ENCODE measurements at places on chromosomes 4 and X.

- DNase-seq: no peak
Observed at GRCh38 chr4:184755278-184755677, 21.4 kb upstream of the CENPU start.

DNA sequence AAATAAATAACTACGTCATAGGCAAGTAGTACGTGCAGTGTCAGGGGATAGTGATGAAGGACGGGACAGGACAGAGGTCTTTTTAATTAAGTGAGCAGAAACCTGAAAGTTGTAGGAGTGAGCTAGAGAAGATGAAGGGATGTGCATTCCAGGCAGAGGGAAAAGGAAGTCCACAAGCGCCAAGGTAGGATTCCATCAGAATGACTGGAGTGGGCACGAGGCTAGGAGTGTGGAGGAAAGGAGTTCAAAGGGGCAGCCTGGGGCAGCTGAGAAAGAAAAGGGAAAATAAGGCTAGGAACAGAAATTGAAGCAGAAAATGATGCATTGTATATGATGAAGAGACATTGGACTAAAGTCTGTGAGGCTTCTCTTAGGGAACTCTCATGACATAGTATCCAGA lies 192.2 kb upstream of the TLL1 start:
- DNase-seq: no peak

GRCh38 chr4:94395562-94395961 lies 52.9 kb upstream of the HPGDS start:
- DNase-seq: no peak

DNA sequence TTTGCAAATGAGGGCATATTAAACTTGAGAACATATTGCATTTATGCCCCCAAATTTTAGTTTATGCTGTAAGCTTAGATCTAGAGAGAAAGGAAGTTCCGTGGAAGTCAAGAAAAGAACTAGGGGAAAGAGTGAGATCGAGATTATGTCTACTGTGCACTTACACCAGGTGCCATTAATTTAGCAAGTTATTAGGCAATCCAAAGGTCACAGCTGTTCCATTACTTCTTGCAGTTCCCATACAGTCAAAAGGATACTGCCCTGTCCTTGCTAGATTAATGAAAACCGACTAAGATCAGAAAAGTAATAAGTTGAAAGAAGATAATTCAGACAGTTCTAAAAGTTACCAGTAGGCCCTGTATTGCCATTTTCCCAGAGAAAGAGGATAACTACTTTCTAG lies 49.3 kb upstream of the SLC7A11 start:
- DNase-seq: no peak

DNA sequence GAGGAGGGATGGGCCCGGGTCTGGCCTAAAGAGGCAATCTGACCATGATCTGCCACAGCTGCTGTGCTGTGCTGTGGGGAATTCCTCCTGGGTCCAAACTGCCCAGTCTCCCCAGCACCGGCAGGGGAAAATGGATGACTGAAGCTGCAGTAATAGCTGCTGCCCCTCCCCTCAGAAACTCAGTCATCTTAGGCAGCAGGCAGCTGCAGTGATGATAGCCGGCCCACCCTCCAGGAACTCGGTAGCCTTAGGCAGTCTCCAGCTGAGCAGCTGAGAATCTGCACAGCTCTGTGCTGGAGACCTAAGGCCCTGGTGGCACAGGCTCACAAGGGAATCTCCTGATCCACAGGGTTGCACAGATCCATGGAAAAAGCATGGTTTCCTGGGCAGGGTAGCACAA lies 113.4 kb upstream of the USP38 start:
- no peak for DNase-seq

DNA sequence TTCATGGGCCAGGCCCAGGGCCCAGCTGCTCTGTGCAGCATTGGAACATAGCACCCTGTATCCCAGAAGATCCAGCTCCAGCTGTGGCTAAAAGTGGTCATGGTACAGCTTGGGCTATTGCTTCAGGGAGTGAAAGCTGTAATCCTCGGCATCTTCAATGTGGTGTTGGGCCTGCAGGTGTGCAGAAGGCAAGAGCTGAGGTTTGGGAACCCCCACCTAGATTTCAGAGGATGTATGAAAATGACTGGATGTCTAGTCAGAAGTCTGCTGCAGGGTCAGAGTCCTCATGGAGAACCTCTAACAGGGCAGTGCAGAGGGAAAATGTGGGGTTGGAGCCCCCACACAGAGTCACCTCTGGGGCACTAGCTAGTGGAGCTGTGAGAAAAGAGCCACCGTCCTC lies 341.7 kb downstream of the PPP3CA start:
- DNase-seq: no peak

- no peak for DNase-seq
Observed at GRCh38 chr4:38207110-38207457, 246.9 kb downstream of the PTTG2 start.

DNA sequence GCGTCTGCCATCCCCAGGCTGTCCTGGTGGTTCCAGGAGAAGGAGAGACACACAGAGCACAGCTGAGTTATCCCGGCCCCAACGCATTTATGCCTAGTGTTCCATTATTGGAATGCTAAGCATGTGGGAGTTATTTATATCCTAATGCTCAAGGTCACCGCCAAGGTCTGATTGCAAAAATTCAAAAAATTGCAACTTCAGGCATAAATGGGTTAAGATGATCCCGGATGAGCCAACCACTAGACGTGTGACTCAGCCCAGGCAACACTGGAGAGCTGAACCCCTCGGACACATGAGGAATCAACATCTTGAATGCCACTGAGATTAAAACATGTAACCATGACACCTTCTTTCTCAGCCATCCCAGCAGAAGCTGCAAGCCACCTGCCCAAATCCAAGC lies 3.8 kb upstream of the ZCCHC4 start:
- no peak for DNase-seq

DNA sequence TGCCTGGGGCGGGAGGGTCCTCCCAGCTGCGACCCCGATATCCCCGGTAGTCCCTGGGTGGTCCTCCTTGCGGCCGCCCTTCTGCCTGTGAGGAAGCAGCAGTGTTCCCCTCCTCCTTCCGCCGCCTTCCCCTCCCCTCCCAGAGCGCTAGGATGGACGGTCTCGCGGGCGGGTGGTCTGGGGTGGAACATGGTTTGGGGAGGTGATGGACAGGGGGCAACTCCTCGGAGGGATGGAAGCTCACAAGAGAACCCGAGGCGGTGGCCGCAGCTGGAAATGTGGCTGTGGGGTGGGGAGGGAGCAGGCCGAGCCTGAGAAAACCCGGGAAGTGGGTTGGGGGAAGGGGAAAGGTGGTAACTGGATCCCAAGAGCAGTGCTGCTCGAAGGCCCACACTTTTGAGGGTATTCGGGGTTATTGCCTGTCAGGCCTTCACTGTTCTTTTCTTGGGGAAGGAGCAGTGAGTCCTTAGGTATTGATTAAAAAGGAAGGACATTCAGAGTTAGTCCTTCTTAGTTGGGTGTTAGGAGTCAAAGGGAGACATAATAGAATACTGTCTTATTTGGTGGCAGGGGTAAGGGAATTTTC lies 581 bp downstream of the UBE2K start:
- no peak for DNase-seq

DNA sequence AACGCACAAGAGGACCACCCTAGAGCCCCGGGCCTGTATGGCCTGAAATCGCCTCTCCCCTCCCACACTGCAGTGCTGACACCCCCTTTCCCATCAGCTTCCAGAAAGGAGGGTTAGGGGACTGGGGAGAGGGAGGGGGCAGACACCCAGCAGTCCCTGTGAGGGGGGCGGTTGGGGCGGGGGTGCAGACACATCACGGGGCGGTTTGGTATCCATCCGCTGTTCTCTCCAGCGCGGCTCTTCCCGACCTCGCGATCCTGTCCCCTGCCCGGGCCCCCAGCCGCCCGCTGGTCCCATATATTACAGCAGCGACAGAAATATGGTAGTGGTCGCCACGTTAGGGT lies 404 bp upstream of the GPRASP2 start:
- DNase-seq: no peak

DNA sequence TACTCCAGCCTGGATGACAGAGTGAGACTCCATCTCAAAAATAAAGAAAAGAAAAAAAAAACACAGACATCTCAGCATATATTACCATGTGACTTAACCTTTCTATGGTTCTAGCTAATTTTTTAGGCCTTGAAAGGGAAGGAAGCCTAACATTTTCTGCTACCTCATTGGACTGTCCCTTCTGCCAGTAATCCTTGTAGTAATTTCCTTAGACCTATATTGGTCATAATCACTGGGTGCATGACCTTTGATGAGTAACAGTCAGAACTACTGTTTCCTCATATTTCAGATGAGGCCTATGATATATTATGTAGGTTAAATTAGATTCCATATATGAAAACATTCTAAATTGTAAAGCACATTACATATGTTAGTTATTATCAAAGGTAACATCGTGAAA lies 9.6 kb downstream of the XIAP start:
- DNase-seq: no peak
